ENCODE measurements at places on chromosomes 5 and 9.

- no peak for DNase-seq
Observed at GRCh38 chr5:59863777-59864176, 29.7 kb downstream of the PDE4D start.

GRCh38 chr5:106451998-106452397 lies 1218.7 kb downstream of the EFNA5 start:
- no peak for DNase-seq

DNA sequence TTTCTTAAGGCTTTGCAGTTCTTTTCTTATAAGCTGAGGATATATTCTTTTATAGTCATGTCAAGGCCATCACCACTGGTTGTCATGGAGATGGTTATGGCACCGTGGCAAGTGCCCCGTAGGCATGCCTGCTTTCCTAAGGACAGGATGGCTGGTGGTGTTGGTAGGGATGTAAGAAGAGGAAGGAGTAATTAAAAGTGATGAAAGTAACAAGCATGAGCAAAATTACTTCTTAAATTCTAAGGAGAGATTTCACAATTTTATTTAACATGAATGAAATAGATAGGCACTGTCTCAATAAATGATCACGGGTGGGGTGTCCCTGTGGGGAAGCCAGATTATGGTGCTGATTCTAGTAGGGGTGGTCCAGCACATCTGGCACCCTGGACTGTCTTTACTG lies 290.2 kb upstream of the KLF4 start:
- no peak for DNase-seq

DNA sequence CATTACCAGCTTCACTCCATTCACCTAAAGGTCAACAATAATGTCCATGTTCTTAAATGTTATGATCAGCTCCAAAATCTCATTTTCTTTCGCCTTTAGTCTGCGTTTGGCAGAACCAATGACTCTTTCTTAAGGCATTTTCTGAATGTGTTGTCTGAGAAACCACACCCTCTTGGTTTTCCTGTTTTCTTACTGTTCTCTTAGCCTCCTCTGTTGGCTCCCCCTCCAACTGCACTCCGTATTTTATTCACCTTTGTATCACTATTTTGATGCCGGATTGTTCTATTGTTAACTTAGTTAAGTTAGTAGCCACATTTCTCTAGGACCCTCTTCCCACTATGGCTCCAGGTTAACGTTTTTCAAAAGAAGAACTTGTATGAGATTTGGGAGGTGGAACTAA lies 185.6 kb downstream of the DMAC1 start:
- no peak for DNase-seq

DNA sequence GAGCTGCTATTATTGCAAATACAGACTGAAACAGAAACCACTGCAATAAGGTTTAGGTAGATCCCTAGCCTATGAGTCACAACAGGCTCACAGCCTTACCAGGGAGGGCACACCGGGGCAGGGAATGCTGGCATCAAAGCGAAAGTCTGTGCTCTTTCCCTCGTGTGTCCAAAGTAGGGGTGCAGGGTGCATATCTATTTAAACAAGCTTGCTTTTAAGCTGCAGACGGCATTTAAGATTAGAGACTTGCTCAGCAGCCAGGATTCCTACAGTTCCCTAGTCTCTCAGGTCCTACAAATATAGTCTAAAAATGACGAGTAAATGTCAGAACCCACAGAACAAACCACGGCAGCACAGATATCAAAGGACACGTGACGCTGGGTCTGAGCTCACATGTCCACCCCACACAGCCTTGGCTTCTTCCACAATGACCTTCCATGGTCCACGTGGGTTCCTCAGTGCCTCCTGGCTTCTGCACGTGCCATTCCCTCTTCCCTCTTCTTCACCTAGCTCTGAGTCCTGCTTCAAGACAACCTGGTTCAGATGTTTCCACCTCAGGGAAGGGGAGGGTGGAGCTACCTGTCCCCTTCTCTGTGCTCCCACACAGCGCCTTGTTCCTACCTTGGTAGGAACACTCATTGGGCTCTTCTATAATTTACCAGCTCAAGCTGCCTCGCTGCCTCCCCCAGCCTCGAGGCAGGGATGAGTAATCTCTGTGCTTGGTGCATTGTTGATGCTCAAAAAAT lies 193.2 kb downstream of the MAPKAP1 start:
- DNase-seq: no peak

GRCh38 chr9:133396952-133397351 lies 20.8 kb downstream of the STKLD1 start:
- no peak for DNase-seq

DNA sequence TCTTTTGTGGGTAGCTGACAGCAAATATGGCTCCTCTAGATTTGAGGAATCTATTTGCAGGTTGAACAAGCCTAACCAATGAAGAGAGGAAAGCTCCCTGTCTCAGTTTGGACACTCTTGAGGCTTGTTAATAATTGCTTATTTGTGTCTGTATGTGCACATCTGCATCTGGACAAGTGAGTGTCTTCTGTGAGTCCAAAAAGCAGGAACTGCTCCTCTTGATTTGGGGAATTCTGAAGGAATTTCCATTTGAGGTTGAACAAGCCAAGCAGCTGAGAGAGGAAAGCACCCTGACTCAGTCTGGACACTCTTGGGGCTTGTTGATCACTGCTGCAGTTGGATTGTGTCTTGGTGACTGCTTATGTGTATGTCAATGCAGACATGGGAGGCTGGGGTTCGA lies 211.6 kb downstream of the DTWD2 start:
- DNase-seq: no peak

DNA sequence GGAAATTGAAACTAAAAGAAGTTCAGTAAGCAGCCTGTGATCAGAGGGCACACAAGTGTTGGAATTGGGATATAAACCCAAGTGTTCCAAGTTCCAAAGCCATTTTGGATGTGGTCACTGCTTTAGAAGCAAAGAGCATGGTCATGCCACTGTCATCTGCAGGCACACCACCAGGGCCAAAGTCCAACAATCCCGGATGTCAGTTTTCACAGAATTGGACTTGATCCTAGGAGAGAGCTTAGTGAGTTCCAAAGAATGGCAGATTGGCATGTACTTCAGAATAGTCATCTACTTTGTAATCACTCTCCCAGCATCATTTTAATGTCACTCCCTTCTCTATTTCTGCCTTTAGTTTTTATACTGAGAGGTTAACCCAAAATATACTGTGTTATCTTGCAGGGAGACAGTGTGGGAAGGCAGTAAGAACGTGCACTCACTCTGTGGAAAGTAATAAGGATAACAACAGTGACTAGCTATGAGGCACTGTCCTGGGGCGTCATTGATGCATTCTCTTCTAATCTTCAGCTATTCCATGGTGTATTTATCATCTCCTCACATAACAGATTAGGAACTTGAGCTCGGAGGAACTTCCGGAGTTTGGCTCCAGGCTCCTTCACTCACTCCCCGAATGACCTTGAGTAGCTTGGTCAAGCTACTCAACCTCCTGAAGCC lies 388.0 kb downstream of the ACTL7B start:
- DNase-seq: no peak

DNA sequence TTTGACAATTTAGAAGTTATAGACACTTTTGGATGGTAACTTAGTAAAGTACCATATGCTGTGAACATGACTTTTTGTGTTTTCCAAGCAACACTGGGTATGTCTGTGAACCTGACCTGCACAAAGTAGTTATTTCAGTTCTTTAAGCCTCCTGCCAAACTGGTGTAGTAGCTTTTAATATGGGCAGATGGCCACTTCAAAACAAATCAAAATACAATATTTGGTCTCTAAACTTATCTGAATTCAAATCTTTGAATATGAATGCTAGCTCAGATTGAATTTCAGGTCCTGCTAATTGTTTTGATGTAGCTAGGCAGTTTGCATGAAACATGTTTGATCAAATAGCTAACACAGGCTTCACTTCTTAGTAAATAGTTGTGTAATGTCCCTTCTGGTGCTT lies 1176.7 kb upstream of the CDH9 start:
- DNase-seq: no peak

DNA sequence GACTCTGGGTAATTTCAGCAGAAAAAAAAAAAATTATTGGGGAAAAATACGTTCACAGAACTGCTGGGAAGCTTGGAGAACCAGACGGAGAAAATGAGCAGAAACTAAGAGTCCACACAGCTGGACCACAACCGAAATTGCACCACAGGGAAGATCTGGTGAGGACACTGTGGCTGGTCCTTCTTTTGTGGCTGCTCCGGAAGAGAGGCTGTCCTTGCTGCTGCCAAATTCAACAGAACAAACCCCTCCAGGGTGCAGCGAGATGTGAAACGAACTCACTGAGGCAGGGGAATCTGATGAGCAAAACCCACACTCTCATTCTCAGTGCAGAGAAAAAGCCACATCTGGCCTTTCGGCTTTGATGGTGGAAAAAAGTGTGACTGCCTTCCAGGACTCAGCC lies 200.0 kb downstream of the ACTL7B start:
- no peak for DNase-seq

DNA sequence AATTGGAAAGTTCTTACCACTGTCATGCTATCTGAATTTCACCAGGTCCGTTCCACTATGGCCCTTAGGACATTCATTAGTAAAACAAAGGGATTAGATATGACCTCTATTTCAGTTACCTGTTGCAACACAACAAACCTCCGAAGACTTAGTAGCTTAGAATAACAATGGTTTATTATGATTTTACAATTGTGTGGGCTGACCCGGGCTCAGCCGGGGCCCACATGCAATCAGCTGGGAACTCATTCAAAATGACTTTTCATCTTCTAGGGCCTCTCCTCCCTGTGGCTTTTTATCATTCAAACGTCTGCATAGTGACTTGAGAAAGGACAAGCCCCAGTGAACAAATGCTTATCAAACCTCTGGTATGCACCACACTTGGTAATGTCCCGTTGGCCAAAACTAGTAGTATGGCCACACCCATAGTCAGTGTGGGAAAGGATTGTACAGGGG lies 2.3 kb upstream of the FBXW11 start:
- no peak for DNase-seq

DNA sequence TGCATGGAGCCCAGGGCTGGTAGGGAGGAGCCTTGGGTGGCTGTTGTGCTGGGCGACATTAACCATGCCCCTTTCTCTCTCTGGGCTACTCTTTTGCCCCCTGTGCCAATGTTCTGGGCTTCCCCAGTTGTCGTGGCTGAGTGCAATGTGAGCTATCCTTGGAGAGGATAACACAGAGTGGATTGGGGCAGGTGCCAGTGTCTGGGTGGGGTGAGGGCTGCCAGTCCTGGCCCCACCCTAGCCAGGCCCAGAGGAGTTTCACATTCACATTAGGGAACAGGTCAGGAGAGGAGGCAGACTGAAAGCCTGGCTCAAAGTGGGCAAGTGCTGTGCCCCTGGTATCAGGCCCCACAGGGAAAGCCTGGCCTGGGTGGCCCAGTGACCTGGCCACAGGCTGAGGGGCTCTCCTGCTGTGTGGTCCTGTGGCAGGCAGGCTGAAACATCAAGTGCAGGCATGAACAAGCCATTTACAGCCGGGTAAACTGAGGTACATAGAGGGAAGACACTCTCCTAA lies 7.5 kb upstream of the NDST1 start:
- no peak for DNase-seq

GRCh38 chr5:139810341-139811273 lies 15.0 kb downstream of the PSD2 start:
- DNase-seq: no peak

DNA sequence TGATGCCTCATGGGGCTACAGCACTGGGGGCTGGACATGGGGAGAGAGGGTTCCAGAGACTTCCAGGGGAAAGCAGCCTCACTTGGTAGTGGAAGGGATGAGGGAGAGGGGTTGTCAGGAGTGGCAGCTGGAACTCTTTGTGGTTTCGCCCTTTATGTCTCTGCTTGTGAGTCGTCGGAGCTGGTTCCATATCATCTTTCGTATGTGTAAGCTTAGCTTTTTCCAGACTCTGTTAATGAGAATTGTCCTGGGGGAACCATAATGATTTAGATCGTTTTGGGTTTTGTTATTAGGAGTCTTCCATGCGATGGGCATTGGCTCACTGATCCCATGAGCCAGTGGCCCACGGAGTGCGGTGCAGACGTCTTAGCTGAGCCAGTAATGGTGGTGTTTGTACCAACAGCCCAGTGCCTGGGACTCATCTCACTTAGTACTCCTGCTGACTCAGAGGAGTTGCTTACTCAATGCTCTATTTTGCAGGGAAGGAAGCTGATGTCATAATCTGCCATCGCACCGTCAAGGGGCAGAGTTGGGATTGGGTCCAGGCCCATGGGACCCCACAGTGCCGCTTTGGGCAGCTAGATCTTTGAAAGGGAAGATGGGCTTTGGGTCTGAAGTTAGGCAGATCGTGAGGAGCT lies 48.5 kb downstream of the NEK6 start:
- no peak for DNase-seq

DNA sequence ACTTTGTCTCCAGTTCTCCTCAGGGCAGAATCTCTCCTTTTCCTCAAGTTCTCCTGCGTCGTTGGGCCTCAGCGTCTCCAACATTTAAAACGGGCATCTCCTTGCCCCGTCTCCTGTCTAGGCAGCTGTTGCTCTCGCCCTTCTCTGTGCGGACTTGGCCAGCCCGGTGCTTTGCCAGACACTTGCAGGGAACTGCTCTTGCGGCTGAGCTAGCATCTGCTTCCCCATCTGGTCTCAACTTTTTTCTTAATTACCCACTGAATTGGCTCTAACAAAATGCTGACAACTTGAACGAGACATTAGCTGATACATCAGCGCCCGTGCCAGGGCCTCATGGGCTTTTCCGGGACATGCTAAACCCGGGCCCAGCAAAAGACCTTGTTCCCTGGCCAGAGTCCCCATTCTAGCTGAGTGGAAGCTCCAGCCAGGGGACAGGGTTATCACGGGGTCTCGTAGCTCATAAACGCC lies 25.1 kb downstream of the ZNF618 start:
- no peak for DNase-seq

GRCh38 chr5:3187771-3188425 lies 407.7 kb upstream of the IRX1 start:
- DNase-seq: no peak

GRCh38 chr5:763397-763796 lies 21.1 kb downstream of the ZDHHC11B start:
- no peak for DNase-seq

GRCh38 chr5:57504357-57504756 lies 21.7 kb upstream of the ACTBL2 start:
- no peak for DNase-seq

- DNase-seq: no peak
Observed at GRCh38 chr9:15136646-15137045, 170.4 kb downstream of the TTC39B start.

DNA sequence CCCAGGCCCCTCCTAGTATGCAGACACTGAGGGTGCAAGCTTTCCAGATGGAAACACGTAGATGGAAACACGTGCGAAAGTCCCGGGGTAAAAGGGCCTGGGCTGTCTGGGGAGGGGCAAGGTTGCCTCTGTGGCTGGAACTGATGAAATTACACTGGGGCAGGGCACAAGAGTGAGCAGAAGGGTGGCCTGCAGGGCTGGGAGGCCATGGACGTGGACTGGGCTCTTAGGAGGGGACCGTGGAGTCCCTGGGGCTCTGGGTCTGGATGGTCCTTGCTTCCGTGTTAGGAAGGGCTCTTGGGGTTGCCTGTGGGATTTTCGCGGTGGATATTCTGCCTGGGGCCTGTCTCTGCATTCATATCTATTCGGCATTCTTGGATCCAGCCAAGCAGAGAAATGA lies 63.3 kb downstream of the IRX1 start:
- no peak for DNase-seq

All from activated CD8-positive, alpha-beta memory T cell treated with anti-CD3 and anti-CD28 coated beads for 1 hour (primary cell).